Calu3 (cell line): ENCODE measurements at places on chromosomes 6 and 20. TPM values are rescaled to one million over a fixed set of nuclear protein-coding genes. Genes with fewer than 3 reads are reported as not detected.

The AGPAT1 gene
- total RNA-seq = 138 and 139 TPM in 2 replicates

DNA sequence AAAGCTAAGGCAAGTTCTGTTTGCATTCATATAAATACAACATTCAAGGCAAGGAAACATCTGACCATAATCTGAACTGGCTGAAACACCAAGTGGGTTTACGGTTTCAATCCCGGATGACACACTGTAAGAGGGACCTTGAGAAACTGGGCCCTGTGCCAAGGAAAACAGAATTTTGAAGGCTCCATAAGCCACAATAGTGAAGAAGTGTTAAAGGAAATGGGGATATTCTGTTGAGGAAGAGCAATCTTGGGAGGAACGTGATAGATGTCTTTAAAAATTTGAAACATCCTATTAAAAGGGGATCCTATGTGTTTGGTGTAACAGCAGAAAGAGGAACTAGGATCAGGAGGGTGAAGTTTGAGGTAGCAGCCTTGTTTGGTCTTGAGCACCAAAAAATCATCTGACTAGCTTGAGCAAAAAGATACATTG lies 82.4 kb upstream of the TAB2 start:
- no peaks in the 10 kb centered on the region for H3K27me3 ChIP-seq
- H3K27ac ChIP-seq = peak overlapping the region; percentile 98
- peaks cover 14% of the 10 kb centered on the region for H3K36me3 ChIP-seq
- peaks cover 34% of the 10 kb centered on the region for H3K4me1 ChIP-seq
- peak; percentile 68 for DNase-seq
- peak overlapping the region; percentile 34 for H3K4me3 ChIP-seq

The TRAPPC3L gene
- total RNA-seq = not detected in 2 replicates

DNA sequence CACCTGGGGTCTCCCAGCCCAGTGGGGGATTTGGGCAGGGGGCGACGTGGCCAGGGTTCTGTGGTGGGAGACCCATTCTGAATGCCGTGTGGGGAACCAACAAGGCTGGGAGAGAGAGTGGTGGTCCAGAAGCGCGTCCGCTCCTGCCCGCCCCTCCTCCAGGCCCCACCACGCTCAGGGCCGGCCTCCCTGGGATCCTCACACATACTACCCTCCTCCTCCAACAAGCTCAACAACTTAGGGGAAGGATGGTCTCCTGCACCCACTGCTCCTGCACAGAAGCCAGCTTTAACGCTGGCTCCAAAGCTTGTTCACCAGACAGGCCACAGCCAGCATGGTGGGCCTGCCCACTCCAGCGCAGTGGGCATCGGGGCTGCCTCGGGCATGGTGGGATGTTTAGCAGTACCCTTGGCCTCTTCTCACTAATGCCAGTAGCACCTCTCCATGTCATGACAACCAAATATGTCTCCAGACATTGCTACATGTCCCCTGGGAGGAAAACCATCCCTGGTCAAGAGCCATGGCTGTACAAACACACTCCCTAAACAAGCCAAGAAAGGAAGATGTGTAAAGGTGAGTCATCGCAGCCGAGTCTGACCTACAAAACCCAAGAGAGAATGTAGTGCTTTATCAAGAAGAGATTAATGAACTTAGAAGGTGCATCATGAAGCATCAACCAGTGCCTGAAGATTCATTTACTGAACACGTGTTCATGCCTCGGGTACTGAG lies 75.7 kb downstream of the BMP7 start:
- no peak overlapping the region for H3K27ac ChIP-seq
- peaks cover 86% of the 10 kb centered on the region for H3K27me3 ChIP-seq
- no peaks in the 10 kb centered on the region for H3K4me1 ChIP-seq
- H3K4me3 ChIP-seq = no peak overlapping the region
- H3K36me3 ChIP-seq = no peaks in the 10 kb centered on the region

GRCh38 chr6:113860181-113860955 lies 3.2 kb downstream of the MARCKS start:
- H3K36me3 ChIP-seq = peaks cover 18% of the 10 kb centered on the region
- no peaks in the 10 kb centered on the region for H3K27me3 ChIP-seq
- no peaks in the 10 kb centered on the region for H3K4me1 ChIP-seq
- DNase-seq = peak; percentile 15

GRCh38 chr6:150925976-150926375 lies 60.5 kb downstream of the MTHFD1L start:
- peaks cover 11% of the 10 kb centered on the region for H3K36me3 ChIP-seq
- H3K27me3 ChIP-seq = no peaks in the 10 kb centered on the region
- H3K4me3 ChIP-seq = no peak overlapping the region
- no peaks in the 10 kb centered on the region for H3K4me1 ChIP-seq
- no peak for DNase-seq
- no peak overlapping the region for H3K27ac ChIP-seq

DNA sequence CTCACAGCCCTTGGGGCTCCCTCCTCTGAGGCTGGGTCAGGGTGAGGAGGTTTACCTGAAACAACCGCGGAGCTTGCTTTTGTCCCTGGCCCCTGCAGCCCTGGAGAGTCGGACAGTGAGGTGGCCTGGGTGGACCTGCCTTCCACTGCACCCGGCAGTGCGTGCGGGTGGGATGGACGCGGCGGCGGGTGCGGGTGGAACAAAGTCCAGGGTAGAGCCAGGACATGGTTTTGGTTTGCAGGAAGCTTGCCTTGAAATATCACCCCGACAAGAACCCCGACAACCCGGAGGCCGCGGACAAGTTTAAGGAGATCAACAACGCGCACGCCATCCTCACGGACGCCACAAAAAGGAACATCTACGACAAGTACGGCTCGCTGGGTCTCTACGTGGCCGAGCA lies 27.1 kb downstream of the UCKL1 start:
- H3K36me3 ChIP-seq = peaks cover 70% of the 10 kb centered on the region
- no peak overlapping the region for H3K27ac ChIP-seq
- DNase-seq = no peak
- H3K27me3 ChIP-seq = no peaks in the 10 kb centered on the region

The ADGRB3 gene
- 0.09 and 0.44 TPM in 2 replicates for total RNA-seq

- peak overlapping the region; percentile 28 for H3K27ac ChIP-seq
- H3K27me3 ChIP-seq = no peaks in the 10 kb centered on the region
- no peak overlapping the region for H3K4me3 ChIP-seq
- DNase-seq = no peak
Observed at GRCh38 chr6:43697421-43697820, 9.8 kb upstream of the MRPS18A start.

- DNase-seq = no peak
- no peaks in the 10 kb centered on the region for H3K27me3 ChIP-seq
- no peak overlapping the region for H3K27ac ChIP-seq
- no peak overlapping the region for H3K4me3 ChIP-seq
- H3K4me1 ChIP-seq = peaks cover 11% of the 10 kb centered on the region
- H3K36me3 ChIP-seq = no peaks in the 10 kb centered on the region
Observed at GRCh38 chr6:74280130-74280692, 584.2 kb downstream of the CD109 start.

DNA sequence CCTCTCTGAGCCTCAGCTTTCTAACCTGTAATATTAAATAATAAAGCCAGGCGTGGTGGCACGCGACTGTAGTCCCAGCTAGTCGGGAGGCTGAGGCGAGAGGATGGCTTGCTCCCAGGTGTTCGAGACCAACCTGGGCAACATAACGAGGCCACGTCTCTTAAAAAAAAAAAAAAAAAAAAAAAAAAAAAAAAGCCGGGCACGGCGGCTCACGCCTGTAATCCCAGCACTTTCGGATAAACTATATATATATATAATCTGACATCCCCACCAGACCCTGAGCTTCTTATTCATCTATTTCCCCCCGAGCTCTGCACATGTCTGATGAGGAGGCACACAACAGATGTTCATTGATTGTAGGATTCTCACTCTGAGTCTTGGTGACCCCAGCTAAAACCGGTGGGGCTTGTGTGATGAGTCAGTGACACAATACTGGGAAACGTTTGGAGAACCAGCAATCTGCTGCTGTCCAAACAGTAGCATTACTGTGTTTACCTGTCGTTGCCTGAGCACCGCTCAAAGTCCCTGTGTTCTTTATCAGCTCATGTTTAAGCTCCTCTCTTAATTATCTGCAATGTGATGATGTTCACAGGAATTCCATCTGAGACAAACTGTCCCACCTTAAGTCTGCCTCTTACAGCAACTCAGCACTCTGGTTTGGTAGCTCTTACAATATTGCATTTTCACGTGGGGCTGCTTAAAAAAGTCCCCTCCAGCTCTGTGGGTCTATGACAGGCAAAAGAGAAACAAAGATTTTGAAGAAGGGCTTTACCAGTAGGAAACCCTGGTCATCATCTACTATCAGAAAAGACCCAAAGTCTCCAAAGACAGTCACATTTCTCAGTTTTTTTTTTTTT lies 1.0 kb upstream of the SPATA2 start:
- peaks cover 42% of the 10 kb centered on the region for H3K36me3 ChIP-seq
- H3K4me3 ChIP-seq = peak overlapping the region; percentile 95
- peaks cover 42% of the 10 kb centered on the region for H3K4me1 ChIP-seq
- peak; percentile 85 for DNase-seq
- H3K27ac ChIP-seq = peak overlapping the region; percentile 99

DNA sequence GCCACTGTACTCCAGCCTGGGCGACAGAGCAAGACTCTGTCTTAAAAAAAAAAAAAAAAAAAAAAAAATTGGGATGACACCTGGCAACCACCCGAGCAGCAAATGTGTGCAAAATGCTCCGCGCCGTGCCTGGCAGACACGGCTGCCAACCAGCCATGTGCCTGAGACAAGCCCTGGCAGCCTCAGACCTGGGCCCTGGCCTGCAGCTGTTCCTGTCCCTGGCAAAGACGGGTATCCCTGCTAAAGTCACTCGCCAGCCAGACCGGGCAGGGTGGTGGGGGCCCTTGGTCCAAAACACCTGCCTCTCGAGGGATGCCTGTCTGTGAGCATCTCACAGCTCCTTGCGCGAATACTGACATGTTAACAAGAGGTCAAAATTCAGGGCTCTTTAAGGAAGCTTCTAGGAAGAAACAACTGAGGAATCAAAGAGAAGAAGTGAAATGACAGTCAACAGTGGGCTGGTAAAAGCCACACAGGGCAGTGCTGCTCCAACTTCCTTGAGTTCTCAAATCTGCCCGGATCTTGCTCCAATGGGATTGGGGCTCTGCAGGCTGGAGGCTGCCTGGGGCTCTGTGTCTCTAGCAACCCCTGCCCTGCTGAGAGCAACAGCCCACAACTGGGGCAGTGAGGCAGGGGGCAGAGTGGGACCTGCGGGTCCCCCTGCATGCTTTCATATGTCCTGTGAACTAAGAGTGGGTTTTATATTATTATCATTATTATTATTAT lies 53.4 kb downstream of the SYTL3 start:
- peaks cover 42% of the 10 kb centered on the region for H3K4me1 ChIP-seq
- H3K4me3 ChIP-seq = no peak overlapping the region
- no peak for DNase-seq
- H3K36me3 ChIP-seq = peaks cover 13% of the 10 kb centered on the region
- no peaks in the 10 kb centered on the region for H3K27me3 ChIP-seq

DNA sequence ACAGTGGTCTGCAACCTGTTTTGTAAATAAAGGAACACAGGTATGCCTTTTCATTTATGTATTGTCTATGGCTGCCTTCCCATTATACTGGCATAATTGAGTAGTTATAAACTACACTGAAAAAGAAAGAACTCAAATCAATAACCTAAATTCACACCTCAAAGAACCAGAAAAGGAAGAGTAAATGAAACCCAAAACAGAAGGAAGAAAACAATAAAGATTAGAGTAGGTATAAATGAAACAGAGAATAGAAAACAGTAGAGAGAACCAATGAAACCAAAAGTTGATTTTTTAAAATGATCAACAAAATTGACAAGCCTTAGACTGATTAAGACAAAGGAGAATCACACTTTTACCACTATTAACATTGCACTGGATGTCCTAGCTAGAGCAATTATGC lies 34.7 kb downstream of the FAM184A start:
- H3K27me3 ChIP-seq = no peaks in the 10 kb centered on the region
- no peak overlapping the region for H3K4me3 ChIP-seq
- H3K36me3 ChIP-seq = no peaks in the 10 kb centered on the region
- H3K4me1 ChIP-seq = no peaks in the 10 kb centered on the region

GRCh38 chr20:62688855-62689460 lies 19.7 kb upstream of the NTSR1 start:
- H3K27me3 ChIP-seq = peaks cover 94% of the 10 kb centered on the region
- no peak overlapping the region for H3K27ac ChIP-seq
- DNase-seq = no peak
- H3K4me3 ChIP-seq = no peak overlapping the region

GRCh38 chr20:16129411-16129810 lies 443.8 kb downstream of the KIF16B start:
- no peaks in the 10 kb centered on the region for H3K36me3 ChIP-seq
- no peak for DNase-seq
- no peak overlapping the region for H3K4me3 ChIP-seq
- H3K4me1 ChIP-seq = no peaks in the 10 kb centered on the region
- H3K27ac ChIP-seq = no peak overlapping the region
- H3K27me3 ChIP-seq = no peaks in the 10 kb centered on the region

DNA sequence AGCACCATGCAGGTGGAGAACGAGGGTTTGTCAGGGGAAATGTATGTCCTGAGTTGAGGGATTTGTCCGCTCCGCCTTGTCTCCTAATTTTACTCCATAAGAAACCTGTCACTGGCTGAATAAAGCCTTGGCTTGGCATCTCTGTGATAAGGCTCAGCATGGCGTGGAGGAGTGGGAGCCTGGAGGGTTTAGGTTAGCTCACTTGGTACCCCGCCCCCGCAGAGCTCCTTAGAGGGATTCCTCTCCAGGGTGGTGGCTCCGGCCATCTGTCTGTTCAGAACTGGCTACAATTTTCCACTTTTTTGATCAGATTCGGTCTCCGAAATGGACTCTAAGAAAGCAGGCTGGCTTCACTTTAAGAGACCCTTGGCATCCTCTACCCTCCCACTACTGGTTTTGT lies 192.2 kb upstream of the SYNDIG1 start:
- no peaks in the 10 kb centered on the region for H3K4me1 ChIP-seq
- DNase-seq = no peak
- H3K27ac ChIP-seq = no peak overlapping the region
- H3K36me3 ChIP-seq = no peaks in the 10 kb centered on the region
- no peak overlapping the region for H3K4me3 ChIP-seq

DNA sequence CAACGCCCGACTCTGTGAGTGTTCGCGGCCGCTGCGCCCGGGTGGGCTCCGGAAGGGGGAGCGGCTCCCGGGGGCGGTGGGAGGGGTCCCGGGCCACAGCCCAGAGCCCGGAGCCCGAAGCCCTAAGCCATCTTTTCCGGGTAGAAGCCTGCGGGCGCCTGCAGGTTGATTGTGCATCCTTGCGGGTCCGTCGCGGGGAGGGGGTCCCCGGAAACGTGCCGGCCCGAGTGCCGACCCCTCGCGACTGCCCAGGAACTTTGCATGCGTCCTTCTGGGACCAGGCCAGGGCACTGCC lies 413 bp downstream of the PTPRA start:
- peaks cover 31% of the 10 kb centered on the region for H3K4me1 ChIP-seq
- H3K4me3 ChIP-seq = peak overlapping the region; percentile 81
- DNase-seq = peak; percentile 13
- H3K27ac ChIP-seq = no peak overlapping the region

- H3K36me3 ChIP-seq = no peaks in the 10 kb centered on the region
- H3K4me3 ChIP-seq = no peak overlapping the region
- no peaks in the 10 kb centered on the region for H3K27me3 ChIP-seq
- H3K4me1 ChIP-seq = no peaks in the 10 kb centered on the region
- DNase-seq = no peak
Observed at GRCh38 chr6:3009930-3010329, 10.2 kb downstream of the NQO2 start.

GRCh38 chr6:3442431-3443220 lies 14.2 kb downstream of the SLC22A23 start:
- no peak overlapping the region for H3K27ac ChIP-seq
- H3K36me3 ChIP-seq = no peaks in the 10 kb centered on the region
- H3K27me3 ChIP-seq = peaks cover 26% of the 10 kb centered on the region
- no peak overlapping the region for H3K4me3 ChIP-seq
- peaks cover 11% of the 10 kb centered on the region for H3K4me1 ChIP-seq
- DNase-seq = no peak

The PGM3 gene
- 41.2 and 46.6 TPM in 2 replicates for total RNA-seq

The CLPSL1 gene
- total RNA-seq = not detected in 2 replicates

The GMDS gene
- 52.5 and 58.2 TPM in 2 replicates for total RNA-seq
